Panc1 (cell line): ENCODE measurements at places on chromosomes 2 and 18. TPM values are rescaled to one million over a fixed set of nuclear protein-coding genes. Genes with fewer than 3 reads are reported as not detected.

Gene DAW1
- 0.26 TPM for total RNA-seq

GRCh38 chr2:240304746-240305161, 130.7 kb upstream of the GPC1 start:
- no peak for DNase-seq
- no peak overlapping the region for H3K27ac ChIP-seq
- no peaks in the 10 kb centered on the region for H3K27me3 ChIP-seq
- no peaks in the 10 kb centered on the region for H3K36me3 ChIP-seq

DNA sequence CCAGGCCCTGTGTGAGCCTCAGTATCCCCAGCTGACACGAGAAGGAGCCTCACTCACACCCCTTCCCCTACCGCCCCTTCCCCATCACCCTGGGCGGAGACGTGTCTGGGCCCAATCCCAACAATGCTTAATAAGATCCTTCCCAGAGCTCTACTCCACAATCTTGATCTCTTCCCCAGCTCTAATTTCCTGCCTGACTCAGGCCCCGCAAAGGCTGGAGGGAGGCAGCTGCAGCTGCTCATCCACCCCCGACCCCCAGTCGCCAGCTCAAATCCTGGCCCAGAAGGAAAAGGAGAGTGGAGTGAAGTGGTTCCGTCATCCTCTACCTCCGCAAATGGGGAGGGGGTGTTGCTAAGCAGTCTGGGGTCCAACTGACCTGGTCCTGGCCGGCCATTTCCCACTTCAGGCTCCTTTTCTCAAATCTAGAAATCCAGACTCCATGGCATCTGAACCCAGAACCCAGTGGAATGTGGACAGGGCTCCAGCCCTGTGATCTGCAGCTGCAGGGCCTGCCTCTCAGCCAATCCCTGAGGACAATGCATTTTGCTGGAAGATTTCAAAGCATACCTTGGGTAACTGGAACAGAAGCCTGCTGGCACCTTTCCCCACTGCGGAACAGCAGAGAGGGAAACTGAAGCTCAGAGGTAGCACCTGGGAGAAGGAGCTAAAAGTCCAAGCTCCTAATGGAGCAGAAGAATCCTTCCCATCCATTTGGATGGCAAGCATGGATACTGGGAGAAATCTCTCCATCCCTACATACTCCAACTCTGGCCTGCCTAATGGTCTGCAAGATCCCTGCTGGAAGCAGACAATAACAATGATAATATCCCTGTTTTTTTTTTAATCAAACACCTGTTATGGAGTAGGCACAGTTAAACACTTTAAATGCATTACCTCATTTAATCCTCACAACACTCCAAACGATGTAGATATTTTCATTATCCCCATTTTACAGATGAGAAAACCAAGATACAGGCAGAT, 5.6 kb upstream of the TNS1 start:
- H3K36me3 ChIP-seq = no peaks in the 10 kb centered on the region
- no peak for DNase-seq
- peaks cover 17% of the 10 kb centered on the region for H3K27me3 ChIP-seq
- H3K4me3 ChIP-seq = no peak overlapping the region

DNA sequence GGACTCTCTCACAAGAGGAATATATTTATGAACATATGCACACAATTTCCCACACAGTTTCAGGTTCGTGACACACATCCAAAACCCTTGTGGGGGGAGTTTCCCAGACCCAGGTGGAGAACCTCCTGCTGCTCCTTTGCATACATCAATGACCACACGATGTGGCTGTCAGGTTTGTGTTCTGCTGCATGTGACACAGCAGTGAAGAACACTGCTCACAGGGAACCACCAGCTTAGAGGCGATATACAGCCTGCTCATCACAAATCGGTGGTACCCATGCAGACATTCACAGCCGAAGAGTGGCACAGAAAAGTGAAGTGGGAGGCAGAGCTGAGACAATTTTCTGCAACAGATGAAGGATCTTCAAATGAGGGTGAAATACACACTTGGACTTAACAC, 175.6 kb upstream of the ZFP36L2 start:
- H3K4me1 ChIP-seq = no peaks in the 10 kb centered on the region
- no peak for DNase-seq
- H3K4me3 ChIP-seq = no peak overlapping the region
- no peak overlapping the region for H3K27ac ChIP-seq

- no peaks in the 10 kb centered on the region; the same call in 1 of the 2 replicates for H3K4me1 ChIP-seq
- no peak for DNase-seq
- H3K4me3 ChIP-seq = no peak overlapping the region
- H3K27ac ChIP-seq = no peak overlapping the region
- no peaks in the 10 kb centered on the region for H3K27me3 ChIP-seq
- no peaks in the 10 kb centered on the region for H3K36me3 ChIP-seq
Observed at GRCh38 chr2:64876137-64876647, 113.0 kb upstream of the SLC1A4 start.

DNA sequence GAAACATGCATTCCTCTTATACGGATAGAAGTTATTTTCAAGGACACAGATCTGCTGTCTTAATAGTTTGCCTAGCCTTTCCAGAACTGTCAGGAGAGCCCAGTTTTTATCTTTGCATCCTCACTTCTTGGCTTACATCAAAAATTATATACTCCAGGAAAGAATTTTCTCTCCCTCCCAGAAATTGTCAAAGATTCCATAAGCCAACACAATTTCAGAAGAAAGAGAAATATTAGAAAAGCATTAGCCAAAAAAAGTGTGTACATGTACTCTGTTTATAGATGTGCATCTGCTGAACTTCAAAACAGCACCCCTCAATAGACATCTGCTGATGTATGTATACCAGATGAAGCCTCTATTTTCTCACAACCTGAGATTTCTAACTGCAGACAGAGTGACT, 210.4 kb downstream of the METTL4 start:
- H3K36me3 ChIP-seq = no peaks in the 10 kb centered on the region
- H3K27me3 ChIP-seq = no peaks in the 10 kb centered on the region
- DNase-seq = no peak
- no peak overlapping the region for H3K4me3 ChIP-seq
- no peak overlapping the region for H3K27ac ChIP-seq

DNA sequence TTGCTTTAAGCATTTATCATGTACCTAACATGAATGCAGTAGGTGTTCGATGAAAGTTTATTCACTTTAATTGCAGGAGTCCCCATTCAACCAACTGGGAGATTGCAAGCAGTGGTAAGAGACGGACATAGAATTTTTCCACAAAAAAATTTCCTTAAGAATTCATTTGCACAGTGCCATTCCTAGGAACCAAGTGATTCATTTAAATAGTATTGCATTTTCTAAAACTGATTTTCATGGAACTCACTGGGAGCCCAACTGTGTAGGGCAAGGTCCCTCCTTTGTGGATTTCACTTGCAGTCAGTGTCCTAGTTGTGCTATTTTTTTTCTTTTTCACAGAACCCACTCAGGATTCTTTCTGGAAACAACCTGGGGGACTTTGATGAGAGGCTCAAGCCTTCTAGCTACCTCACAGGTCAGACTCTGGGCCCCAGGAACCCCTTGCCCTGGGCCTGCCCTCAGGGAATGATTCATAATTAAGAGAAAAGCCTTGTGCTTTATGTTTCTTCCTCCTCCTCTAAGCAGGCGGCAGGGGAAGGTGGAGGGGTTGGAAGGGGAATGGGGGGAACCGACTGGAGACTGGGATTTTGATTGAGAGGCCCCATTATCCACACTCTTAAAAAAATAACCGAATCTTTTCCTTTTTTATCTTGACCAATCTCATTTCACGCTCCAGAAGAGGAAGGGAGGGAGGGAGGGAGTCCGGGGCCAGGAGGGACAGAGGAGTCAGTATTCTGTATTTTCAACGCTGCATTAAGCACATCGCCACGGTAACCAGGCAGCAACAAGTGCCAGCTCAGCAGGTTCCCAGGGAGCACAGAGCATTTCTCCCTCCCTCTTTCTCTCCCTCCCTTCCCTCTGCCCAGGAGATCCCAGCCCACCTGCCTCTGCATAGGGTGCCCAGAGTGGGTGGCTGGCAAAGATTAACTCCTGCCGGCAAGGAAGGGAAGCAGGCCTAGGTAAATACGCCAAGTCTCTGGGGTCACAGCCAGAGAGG, 51.8 kb downstream of the PSD4 start:
- DNase-seq = no peak
- H3K36me3 ChIP-seq = no peaks in the 10 kb centered on the region
- no peak overlapping the region for H3K4me3 ChIP-seq
- H3K27ac ChIP-seq = no peak overlapping the region
- peaks cover 3% of the 10 kb centered on the region; the same call in 1 of the 2 replicates for H3K4me1 ChIP-seq

- no peak for DNase-seq
- H3K4me1 ChIP-seq = no peaks in the 10 kb centered on the region
- no peak overlapping the region for H3K27ac ChIP-seq
- no peaks in the 10 kb centered on the region for H3K27me3 ChIP-seq
- no peaks in the 10 kb centered on the region for H3K36me3 ChIP-seq
Observed at GRCh38 chr2:31372097-31372496, 42.4 kb downstream of the XDH start.

GRCh38 chr2:158776231-158776630, 18.9 kb upstream of the DAPL1 start:
- H3K27ac ChIP-seq = no peak overlapping the region
- H3K27me3 ChIP-seq = peaks cover 4% of the 10 kb centered on the region; the same call in 1 of the 2 replicates
- no peaks in the 10 kb centered on the region for H3K36me3 ChIP-seq
- H3K4me1 ChIP-seq = no peaks in the 10 kb centered on the region

DNA sequence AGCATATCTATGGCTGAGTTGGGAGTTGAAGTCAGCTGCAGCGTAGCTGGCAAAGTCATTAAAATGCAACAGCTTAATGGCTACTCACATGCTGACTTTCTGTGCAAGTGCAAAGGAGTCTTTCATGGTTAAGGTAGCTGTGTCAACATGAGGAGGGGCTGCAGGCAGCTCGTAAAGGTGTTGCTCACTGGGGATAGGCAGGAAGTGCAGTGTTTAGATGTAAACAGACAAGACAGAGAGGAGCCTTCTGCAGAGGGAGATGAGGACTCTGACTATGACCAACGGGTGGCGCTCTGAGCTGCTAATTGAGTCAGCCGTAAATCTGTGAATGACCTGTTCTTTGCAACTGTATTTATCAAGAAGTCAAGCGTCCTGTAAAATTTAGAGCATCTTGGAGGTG, 22.3 kb upstream of the CAVIN2 start:
- H3K36me3 ChIP-seq = no peaks in the 10 kb centered on the region
- DNase-seq = no peak
- H3K27me3 ChIP-seq = no peaks in the 10 kb centered on the region
- H3K4me1 ChIP-seq = peaks cover 7% of the 10 kb centered on the region; the same call in 1 of the 2 replicates
- no peak overlapping the region for H3K27ac ChIP-seq

GRCh38 chr18:42860011-42860410, 255.5 kb downstream of the RIT2 start:
- no peaks in the 10 kb centered on the region for H3K27me3 ChIP-seq
- H3K4me3 ChIP-seq = no peak overlapping the region
- H3K27ac ChIP-seq = no peak overlapping the region
- no peak for DNase-seq
- no peaks in the 10 kb centered on the region for H3K4me1 ChIP-seq
